ENCODE measurements at places on chromosomes 16 and 17.

- no peak for DNase-seq
These were observed 134.5 kb downstream of the MRTFB start for GRCh38 chr16:14205666-14206065.

- DNase-seq, result no peak
These were observed 871.0 kb downstream of the CDH11 start for GRCh38 chr16:64250866-64251265.

GRCh38 chr16:7731141-7731540 is 398.5 kb downstream of the RBFOX1 start:
- no peak for DNase-seq

DNA sequence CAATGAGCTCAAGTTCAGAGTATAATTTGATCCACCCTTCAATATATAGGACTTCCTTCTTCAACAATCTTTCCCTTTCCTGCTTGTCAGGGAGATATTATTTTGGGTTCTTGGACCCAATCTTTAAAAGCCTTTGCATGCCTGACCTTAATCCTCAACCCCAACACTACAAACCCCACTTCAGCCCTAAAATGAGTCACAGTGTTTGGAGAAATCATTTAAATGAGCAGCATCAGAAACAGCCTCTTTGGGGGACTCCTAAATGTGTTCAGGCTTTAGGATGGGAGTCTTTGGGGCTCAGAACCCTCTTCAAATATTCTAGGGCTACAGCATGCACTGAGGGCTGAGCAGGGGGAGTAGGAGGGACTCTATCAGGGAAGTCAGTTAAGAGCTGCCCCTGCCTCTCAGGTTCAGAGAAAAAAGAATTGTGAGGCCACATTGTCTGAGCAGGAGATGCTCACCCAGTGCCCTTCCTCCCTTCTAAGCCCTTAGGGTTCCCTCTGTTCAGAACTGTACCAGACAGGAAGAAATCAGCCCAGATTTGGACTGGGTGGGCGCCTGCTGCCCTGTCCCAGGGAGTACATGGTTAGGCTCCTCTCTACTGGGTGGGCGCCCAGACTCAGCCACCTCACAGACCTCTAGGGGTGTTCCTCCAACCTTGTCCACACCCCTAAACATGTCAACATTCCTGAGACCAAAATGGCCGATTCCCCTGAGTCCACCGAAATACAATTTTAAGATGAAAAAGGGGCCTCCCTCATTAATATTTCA is 5.0 kb downstream of the NEUROD2 start:
- DNase-seq, result no peak

GRCh38 chr16:65071433-65072311 is 50.2 kb downstream of the CDH11 start:
- no peak for DNase-seq

DNA sequence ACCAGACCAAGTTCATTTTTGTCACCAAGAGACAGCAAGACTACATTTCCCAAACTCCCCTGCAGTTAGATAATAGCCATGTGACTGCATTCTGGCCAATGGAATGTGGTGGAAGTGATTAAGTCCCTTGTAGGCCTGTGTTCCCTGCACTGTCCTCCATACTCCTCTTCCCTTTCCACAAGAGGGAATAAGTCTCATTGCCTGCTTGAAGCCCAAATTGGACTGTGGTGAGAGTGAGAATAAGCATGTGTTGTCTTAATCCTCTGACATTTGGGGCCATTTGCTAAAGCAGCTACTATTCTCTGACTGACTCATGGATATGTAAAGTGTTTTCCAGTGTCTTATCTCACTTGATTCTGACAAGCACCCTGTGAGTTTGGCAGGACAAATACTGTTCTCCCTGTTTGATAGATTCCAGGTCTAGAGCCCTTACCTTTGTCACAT is 20.7 kb downstream of the PIK3R6 start:
- no peak for DNase-seq

DNA sequence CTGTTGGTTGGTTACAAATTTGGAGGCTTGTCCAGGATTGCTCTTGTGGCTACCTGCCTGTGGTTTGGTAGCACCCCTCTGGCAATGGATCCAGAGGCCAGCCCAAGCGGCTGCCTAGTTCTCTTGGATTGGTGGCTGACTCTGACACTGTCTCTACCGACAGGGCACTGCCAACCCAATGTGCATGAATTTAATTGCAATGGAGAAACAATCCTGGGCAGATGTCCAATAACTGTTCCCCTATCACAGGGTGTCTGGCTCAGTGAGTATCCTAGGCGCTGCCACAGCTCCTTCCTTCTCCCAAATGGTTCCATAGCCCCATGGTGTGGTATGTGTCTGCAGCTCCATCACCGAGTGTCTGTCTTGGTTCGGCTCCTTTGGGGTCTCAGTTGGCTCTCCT is 19.5 kb downstream of the N4BP1 start:
- DNase-seq, result no peak

GRCh38 chr16:85134789-85135142 is 22.5 kb upstream of the CIBAR2 start:
- no peak for DNase-seq

DNA sequence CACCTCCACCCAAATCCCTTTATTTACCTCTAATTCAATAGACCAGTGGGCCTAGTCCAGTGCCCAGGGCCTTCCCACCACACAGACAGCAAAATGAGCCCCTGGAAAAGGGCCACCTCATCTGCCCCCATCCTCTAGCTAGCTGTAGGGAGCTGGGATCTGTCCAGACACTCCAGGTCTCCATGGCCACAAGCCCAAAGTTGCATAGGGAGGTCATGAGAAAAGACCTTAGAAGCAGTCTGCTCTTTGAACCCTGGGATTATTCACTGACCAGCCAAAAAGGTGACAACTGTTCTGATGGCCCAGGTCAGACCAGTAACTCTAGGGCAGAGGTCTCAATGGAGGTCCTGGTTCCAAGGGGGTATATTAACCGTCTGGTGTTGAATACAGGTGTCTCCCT is 2.0 kb downstream of the CUEDC1 start:
- DNase-seq, result no peak

GRCh38 chr17:79888811-79889634 is 49.8 kb upstream of the CBX4 start:
- no peak for DNase-seq

GRCh38 chr16:30063893-30064728 is 1.4 kb upstream of the ALDOA start:
- peak; percentile 44 for DNase-seq

- no peak for DNase-seq
These were observed 149.6 kb upstream of the CIBAR2 start for GRCh38 chr16:85261657-85262557.

DNA sequence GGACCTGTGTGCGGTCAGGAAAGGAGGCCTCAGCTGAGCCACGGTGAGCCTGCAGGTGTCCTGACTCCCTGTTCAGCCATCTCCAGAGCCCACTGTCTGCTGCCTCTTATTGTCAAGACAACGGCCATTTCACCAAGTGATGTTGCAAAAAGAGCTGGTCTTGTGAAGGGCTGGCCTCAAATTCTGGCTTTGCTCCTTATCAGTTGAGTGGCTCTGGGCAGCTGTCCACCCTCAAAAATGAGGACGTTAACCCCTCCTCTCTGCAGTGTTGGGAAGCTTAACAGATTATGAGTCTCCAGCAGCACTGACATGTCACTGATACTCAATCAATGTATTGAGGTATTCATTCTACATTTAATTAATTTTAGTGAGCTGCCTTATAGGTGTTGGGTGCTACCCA is 171.1 kb upstream of the TOX3 start:
- DNase-seq, result no peak

- peak; percentile 53 for DNase-seq
These were observed at the start of gene ATAD5 for GRCh38 chr17:30831663-30832437. Gene ATAD5 (plus strand): TSS chr17:30831966. CDS start chr17:30832348, 382 bp downstream.

- DNase-seq, result no peak
These were observed 19.0 kb downstream of the ABR start for GRCh38 chr17:1160591-1161390.

DNA sequence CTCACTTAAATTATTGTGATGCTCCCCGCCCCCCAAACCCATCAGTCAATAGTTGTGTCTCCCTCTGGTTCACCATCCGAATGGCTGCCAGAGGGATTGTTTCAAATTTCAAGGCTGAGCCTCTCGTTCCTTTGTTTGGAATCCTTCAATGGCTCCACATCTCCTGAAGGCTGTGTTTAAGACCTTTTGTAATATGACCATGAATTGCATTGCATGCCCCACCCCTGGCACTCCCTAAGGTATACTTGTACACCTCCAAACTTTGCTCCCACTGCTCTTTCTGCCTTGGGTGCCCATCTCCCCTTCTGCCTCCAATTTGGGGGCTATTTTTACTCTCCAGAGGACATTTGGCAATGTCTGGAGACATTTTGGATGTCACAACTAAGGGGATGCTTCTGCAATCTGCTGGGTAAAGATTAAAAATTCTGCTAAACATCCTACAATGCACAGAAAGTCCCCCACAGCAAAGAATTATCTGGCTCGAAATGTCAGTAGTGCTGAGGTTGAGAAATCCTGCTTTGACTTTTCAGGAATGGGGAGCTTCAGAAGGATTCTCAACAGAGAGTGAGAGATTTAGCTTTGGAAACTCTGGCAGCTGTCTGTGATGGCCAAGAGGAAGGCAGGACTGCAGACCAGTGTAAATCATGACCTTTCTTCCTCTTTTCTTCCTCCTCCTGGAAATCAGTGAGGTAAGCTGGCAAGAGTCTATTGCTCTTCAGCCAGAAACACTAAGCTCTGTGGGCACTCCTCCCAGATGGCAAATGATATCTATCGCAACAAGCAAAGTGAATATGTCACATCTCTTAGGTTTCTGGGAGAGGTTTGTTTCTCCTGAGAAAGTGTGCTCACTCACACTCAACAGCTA is 8.7 kb upstream of the IL4R start:
- DNase-seq, result no peak

DNA sequence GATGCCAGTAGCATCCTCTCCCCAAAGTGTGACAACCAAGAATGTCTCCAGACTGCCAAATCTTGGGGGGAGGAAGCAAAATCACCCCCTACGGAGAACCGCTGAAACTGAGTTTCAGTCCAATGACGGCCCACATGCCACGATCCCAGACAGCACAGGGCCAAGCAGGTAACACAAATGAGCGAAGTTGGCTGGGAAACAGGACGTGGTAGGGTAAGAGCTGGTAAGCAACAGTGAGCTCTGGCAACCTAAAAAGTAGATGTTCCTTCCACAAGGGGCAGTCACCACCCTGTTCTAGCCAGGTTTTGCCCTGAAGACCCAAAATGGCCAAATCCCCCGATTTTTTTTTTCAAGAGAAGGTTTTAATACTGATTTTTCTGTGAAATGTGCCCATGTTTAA is 25.4 kb downstream of the ZFHX3 start:
- no peak for DNase-seq

- no peak for DNase-seq
These were observed 4.2 kb downstream of the ADCY9 start for GRCh38 chr16:4111748-4112696.

DNA sequence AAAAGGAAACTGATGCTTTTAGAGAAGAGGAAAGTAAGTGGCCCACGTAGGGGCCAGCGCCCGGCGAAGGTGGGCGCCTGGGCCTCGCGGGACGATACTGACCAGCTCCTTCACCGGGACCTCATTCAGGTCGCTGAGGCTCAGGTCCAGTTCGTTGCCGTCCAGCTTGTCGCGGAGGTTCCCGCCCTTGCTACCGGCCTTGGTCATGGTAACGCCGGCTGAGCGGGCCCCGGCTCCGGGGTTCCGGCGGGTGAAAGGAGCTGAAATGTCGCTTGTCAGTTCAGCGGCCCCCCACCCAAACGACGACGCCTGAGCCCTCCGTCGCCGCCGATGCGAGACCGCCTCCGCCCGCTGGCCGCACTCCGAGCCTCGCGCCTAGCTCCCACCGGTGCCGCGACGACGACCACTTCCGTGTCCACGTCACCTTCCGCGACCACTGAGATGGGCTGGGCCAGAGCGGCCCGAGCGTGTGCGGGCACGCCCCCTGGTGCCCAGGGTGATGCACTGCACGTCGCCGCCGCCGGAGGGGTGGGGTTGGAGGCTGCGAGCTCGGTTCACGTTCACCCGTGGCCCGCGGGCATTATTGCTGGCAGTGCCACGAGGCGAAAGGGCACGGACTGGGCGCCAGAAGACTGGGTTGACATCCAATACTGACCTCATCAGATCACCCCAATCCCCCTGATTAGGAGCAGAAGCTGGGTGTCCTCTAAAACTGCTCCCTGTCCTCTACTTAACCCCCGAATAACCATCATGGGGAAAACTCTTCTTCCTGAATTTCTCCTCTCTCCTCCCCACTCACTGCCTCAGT is at the start of gene LRRC59:
Gene LRRC59, minus strand, starts transcription at position 413 of the 808 bp plus-strand sequence. Its CDS starts 206 bp downstream, at position 207.
- peak; percentile 89 for DNase-seq

- no peak for DNase-seq
These were observed 24.6 kb upstream of the RPH3AL start for GRCh38 chr17:376936-377863.

GRCh38 chr17:75191584-75191983 is 8.8 kb upstream of the SUMO2 start:
- DNase-seq, result no peak

GRCh38 chr17:17075125-17075781 is 33.0 kb downstream of the MPRIP start:
- no peak for DNase-seq

DNA sequence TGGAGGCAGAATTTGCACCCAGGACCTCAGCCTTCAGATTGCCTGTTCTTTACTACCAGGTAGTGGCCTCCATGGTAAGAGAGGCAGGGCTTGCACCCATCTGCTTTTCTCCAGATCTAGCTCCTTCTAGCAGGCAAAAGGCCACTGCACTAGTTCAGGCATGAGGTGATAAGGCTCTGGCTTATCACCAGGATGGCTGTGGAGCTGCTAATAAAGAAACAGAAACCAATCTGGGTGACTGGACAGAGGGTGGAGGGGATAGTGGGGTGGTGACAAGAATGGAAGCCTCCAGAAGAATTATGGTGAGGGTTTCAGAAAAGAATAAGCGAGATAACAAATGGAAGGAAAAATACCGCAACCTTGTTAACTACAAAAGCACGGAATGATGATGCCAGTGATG is 15.5 kb upstream of the SUPT4H1 start:
- DNase-seq, result no peak
